Left ventricle myocardium inferior (tissue), 1 donor: ENCODE measurements at places on chromosomes 6 and 20. TPM values are rescaled to one million over a fixed set of nuclear protein-coding genes. Genes with fewer than 3 reads are reported as not detected.

Gene NKAPL
- total RNA-seq: 4.5 TPM

Gene TRIM38
- total RNA-seq: 2.2 TPM

Gene HSF2
- total RNA-seq: 21.0 TPM

DNA sequence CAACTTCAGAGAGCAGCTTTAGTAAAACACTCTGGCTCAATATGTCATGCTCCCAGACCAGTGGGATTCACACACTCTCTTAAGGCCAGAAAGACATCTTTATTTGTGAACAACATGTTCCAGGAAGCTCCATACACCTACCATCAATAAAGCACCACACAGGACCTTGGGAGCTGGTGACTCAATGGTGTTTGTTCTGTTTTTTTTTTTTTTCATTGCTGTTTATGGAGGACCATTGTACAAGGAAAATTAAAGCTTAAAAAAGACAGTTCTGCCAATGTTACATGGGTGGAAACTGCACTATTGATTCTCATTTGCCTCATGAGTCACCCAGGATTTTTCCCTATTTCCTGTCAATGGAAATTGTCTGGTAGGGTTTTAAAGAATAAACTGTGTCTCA is 36.3 kb upstream of the TENT5A start:
- no peak overlapping the region for H3K27ac ChIP-seq
- H3K4me1 ChIP-seq: peaks cover 11% of the 10 kb centered on the region
- no peaks in the 10 kb centered on the region for H3K27me3 ChIP-seq
- DNase-seq: no peak

DNA sequence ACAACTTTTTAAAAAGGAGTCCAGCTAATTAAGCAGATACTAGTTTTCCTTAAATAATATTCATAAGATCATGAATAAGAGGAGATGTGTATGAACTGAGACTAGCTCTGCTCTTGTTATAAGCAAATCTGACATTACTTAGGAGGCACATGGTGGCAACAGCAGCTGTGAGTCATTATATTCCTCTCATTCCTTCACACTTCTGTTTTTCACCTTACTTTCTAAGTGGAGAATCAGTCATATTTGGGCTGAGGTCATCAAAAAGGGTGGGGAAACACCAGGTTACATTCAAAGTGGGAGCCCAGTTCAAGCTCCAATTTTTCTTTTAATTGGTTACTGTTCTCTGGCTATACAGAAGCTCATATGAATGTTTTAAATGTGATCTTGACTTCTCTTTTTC is 6.0 kb upstream of the RIPPLY2 start:
- DNase-seq: no peak
- no peaks in the 10 kb centered on the region for H3K36me3 ChIP-seq
- H3K27ac ChIP-seq: no peak overlapping the region

- no peak overlapping the region for H3K4me3 ChIP-seq
- peaks cover 33% of the 10 kb centered on the region for H3K4me1 ChIP-seq
- DNase-seq: no peak
- H3K36me3 ChIP-seq: peaks cover 64% of the 10 kb centered on the region
- H3K27ac ChIP-seq: peak overlapping the region; percentile 82
- H3K27me3 ChIP-seq: no peaks in the 10 kb centered on the region
Observed at GRCh38 chr6:43180985-43181384, 1.0 kb upstream of the CUL9 start.

DNA sequence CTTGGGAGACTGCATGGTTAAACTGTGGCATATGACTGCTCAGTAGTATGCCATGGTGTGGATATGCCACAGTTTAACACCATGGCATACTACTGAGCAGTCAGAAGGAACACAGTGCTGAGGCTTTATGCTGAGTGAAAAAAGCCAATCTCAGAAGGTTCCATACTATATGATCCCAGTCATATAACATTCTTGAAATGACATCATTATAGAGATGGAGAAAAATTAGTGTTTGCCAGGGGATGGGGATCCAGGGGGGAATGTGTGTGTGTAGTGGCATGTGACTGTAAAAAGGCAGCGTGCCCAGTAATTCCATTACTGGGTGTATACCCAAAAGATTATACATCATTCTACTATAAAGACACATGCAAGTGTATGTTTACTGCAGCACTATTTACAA is 85.8 kb downstream of the FOXF2 start:
- peaks cover 36% of the 10 kb centered on the region for H3K27me3 ChIP-seq
- no peaks in the 10 kb centered on the region for H3K4me1 ChIP-seq
- no peak overlapping the region for H3K4me3 ChIP-seq
- DNase-seq: no peak
- no peak overlapping the region for H3K27ac ChIP-seq
- no peaks in the 10 kb centered on the region for H3K36me3 ChIP-seq

- H3K36me3 ChIP-seq: peaks cover 66% of the 10 kb centered on the region
- no peaks in the 10 kb centered on the region for H3K27me3 ChIP-seq
- H3K4me1 ChIP-seq: peaks cover 30% of the 10 kb centered on the region
- DNase-seq: peak; percentile 90
- peak overlapping the region; percentile 81 for H3K27ac ChIP-seq
Observed at GRCh38 chr6:160030103-160030502, 61.2 kb downstream of the IGF2R start.

- H3K27me3 ChIP-seq: no peaks in the 10 kb centered on the region
- H3K4me3 ChIP-seq: no peak overlapping the region
- H3K4me1 ChIP-seq: peaks cover 69% of the 10 kb centered on the region
- DNase-seq: no peak
- H3K36me3 ChIP-seq: no peaks in the 10 kb centered on the region
- H3K27ac ChIP-seq: no peak overlapping the region
Observed at GRCh38 chr6:166559211-166559610, 27.3 kb downstream of the RAMACL start.

- H3K4me1 ChIP-seq: peaks cover 46% of the 10 kb centered on the region
- peaks cover 55% of the 10 kb centered on the region for H3K36me3 ChIP-seq
- DNase-seq: no peak
- no peaks in the 10 kb centered on the region for H3K27me3 ChIP-seq
- H3K27ac ChIP-seq: no peak overlapping the region
Observed at GRCh38 chr6:134168590-134169208, 116.3 kb upstream of the SLC2A12 start.

DNA sequence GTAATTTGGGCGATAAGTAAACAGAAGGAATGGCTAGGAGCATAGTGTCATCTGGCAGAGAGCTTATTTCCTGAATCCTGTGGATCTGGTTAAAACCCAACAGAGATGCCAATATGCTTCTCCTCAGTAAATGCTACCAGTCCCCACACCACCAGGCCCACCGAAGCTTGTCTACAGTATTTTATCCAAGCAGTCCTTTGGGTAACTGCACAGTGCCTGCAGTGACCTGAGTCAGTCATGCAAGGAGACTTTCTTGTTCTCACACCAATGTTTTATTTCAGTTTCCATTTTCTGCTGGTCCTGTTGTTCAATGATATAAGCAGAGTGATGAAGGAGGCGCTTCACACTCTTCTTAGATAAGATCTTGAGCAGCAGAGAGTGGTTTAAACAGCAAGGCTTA is 326.3 kb downstream of the RIMS1 start:
- H3K27ac ChIP-seq: no peak overlapping the region
- no peaks in the 10 kb centered on the region for H3K27me3 ChIP-seq
- H3K4me1 ChIP-seq: no peaks in the 10 kb centered on the region
- DNase-seq: no peak
